Fibroblast of the aortic adventitia (primary cell): ENCODE measurements at places on chromosomes 3 and 15. TPM values are rescaled to one million over a fixed set of nuclear protein-coding genes. Genes with fewer than 3 reads are reported as not detected.

SLC9C1 gene
- 0.33 and 0.45 TPM in 2 replicates for total RNA-seq

DNA sequence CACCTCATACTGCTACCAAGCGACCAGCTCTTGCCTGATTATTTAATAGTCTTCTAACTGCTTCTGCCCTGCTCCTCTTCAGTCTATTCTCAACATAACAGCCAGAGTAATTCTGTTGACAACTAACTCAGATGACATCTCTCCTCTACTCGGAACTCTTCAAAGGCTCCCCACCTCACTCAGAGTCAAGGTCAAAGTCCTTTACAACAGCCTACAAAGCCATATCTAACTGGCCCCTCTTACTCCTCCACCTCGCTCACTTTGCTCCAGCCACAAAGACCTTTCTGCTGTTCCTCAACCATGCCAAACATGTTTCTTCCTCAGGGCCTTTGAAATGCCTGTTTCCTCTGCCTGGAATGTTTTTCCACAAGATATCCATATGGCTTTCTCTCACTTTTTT, 43.6 kb downstream of the PIK3R4 start:
- no peak for DNase-seq

SRGAP3 gene
- 4.6 and 6.1 TPM in 2 replicates for total RNA-seq

DNA sequence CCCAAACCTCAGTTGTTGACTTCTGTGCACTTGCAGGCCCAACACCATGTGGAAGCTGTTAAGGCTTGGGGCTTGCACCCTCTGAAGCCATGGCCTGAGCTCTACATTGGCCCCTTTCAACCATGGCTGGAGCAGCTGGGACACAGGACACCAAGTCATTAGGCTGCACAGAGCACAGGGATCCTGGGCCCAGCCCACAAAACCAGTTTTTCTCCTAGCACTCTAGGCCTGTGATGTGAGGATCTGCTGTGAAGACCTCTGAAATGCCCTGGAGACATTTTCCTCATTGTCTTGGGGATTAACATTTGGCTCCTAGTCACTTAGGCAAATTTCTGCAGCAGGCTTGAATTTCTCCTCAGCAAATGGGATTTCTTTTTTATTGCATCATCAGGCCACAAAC, 1255.7 kb downstream of the ZPLD1 start:
- no peak for DNase-seq

NDUFB5 gene
- 135 and 148 TPM in 2 replicates for total RNA-seq

DNA sequence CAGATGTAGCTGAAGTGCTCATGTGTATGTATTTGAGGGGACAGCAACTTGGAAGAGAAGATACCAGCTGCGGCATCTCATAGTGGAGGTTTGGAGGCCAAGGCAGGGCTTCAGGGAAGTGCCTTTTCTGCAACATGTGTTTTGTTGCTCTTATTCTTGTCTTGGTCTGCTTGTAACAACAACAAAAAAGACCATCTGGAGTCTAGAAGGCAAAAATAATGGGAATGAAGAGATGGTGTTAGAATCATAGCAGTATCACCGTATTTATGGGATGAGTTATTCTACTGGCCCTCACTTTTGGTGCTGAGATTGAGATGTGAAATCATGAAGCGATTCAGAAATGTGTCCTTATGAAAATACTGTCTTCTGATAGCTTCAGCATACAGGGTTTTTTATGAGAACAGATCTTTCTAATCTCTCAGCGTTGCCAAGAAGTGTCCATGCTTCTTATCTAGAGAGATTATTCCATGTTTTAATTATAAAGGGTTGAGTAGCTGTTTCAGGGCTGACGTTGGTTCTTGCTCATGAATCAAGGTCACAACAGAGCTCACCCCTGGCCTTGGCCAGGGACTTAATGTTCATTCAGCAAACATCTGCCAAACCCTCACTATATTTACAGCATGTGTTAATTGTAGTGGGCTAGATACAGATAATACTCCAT, 58.0 kb downstream of the ITPR1 start:
- DNase-seq: no peak

DNA sequence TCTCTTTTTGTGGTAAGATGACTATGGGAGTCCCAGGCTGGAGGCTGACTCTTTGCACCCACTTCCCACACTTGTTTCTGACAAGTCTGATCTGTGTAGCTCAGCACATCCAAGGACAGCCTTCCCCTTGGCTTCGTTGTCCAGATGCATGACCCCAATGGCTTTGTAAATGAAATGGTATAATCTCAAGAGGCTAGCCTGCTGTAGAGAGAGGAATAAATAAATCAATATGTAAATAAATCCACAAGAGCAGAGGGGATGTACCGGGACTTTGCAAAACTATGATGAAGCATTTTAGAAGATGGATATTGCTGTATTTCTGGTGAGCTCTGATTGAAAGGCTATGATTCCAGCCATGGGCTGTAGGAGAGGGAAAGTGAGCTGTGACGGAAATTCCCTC, 79.9 kb upstream of the NEO1 start:
- DNase-seq: no peak

DNA sequence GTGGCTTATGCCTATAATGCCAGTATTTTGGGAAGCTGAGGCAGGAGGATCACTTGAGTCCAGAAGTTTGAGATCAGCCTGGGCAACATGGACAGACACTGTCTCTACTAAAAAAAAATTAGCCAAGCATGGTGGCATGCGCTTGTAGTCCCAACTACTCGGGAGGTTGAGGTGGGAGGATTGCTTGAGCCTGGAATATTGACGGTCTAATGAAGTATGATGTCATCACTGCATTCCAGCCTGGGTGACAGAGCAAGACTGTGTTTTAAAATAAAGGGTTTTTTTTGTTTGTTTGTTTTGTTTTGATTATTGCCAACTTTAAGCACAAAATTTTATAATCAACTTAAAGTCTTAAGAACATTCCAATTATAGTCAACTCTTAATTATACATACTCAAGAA, 6.8 kb downstream of the PLSCR1 start:
- no peak for DNase-seq

GRCh38 chr3:38142959-38143358, 4.5 kb downstream of the MYD88 start:
- DNase-seq: no peak

GRCh38 chr3:63753567-63753966, 65.5 kb upstream of the C3orf49 start:
- peak; percentile 58 for DNase-seq

GRCh38 chr15:68399096-68400065, 32.6 kb downstream of the ITGA11 start:
- no peak for DNase-seq

DNA sequence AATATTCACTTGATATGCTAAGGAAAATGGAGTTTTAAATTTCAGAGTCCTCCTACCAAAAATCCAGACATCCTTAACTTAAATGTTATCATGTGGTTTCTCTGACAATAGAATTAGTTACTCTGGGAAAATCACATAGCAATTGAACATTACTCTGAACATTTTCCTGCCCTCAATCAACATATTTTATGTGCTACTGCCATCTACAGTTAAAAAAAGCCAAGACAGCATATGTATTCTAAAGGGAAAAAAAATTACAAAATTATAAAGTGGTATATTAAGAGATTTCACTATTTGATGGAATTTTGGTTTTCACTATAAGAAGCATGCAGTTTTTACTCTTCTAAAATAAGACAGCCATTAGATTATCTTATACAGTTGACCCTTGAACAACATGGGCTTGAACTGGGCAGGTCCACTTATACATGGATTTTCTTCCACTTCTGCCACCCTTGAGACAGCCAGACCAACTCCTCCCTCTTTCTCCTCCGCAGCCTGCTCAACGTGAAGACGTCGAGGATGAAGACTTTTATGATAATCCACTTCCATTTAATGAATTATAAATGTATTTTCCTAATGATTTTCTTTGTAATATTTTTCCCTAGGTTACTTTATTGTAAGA, 122.3 kb downstream of the ATP1B3 start:
- peak; percentile 42 for DNase-seq

- DNase-seq: no peak
These were observed 399.4 kb upstream of the ATP11B start for GRCh38 chr3:182393830-182394367.

PML gene
- 29.3 and 31.9 TPM in 2 replicates for total RNA-seq

C2CD4A gene
- not detected in 2 replicates for total RNA-seq
